Progenitor cell of endocrine pancreas (in vitro differentiated cells): ENCODE measurements at places on chromosomes 2 and 18. TPM values are rescaled to one million over a fixed set of nuclear protein-coding genes. Genes with fewer than 3 reads are reported as not detected.

DNA sequence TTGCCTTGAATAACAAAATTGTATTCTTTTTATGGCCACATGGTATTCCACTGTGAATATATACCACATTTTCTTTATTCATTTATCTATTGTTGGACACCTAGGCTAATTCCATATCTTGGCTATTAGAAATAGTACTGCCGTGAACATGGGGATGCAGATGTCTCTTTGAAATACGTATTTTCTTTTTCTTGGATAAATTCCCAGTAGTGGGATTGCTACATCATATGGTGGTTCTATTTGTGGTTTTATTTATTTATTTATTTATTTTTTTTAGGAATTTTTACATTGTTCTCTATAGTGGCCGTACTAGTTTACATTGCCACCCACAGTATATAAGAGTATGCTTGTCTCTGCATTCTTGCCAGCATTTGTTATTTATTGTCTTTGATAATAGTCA lies 679.8 kb upstream of the NRXN1 start:
- no peak overlapping the region for H3K4me3 ChIP-seq
- no peak overlapping the region for H3K27ac ChIP-seq
- no peak for DNase-seq
- peaks cover 4% of the 10 kb centered on the region for H3K4me1 ChIP-seq

The UNC80 gene
- total RNA-seq = 3.1 and 4.3 TPM in 2 replicates

The RGPD8 gene
- total RNA-seq = 11.3 and 13.3 TPM in 2 replicates

GRCh38 chr2:162252153-162252552 lies 8.9 kb upstream of the FAP start:
- H3K4me1 ChIP-seq = no peaks in the 10 kb centered on the region
- no peak overlapping the region for H3K4me3 ChIP-seq
- DNase-seq = no peak
- H3K27ac ChIP-seq = no peak overlapping the region
- H3K27me3 ChIP-seq = no peaks in the 10 kb centered on the region

The LHCGR gene
- total RNA-seq = not detected in 2 replicates

The CAPN14 gene
- 0.50 and 0.73 TPM in 2 replicates for total RNA-seq
